ENCODE measurements at places on chromosomes 3 and 15.

- no peak for DNase-seq
These were observed 25.5 kb downstream of the RFT1 start for GRCh38 chr3:53104762-53105161.

DNA sequence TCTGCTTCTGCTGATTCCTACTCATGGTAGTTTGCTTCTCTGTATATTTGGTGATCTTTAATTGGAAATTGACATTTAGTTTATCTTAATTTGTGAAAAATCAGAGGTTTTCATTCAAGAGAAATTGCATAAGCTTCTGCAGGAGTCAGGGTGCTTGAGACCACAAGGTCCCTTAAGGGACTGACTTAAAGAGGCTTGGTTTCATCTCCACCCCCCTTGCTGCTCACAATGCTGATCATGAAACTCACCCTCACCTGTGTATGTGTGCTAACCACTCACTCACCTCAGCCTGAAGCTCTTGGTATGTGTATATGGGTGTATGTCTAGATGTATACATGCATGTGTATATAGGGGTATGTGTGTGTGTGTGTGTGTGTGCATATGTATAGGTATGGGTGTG lies 11.4 kb downstream of the PGPEP1L start:
- DNase-seq = no peak

- peak; percentile 17 for DNase-seq
These were observed at the start of gene SLC12A8 for GRCh38 chr3:125212509-125213363. Gene SLC12A8 (minus strand): TSS chr3:125212748. CDS start chr3:125211349, 1,399 bp downstream.

- DNase-seq = no peak
These were observed 116.1 kb upstream of the P2RY1 start for GRCh38 chr3:152718810-152719209.

- DNase-seq = no peak
These were observed 31.3 kb downstream of the ADAMTS9 start for GRCh38 chr3:64656544-64656943.

- no peak for DNase-seq
These were observed 602.6 kb downstream of the PYDC2 start for GRCh38 chr3:192063570-192063969.

GRCh38 chr3:12394569-12395271 lies 89.6 kb upstream of the TSEN2 start:
- no peak for DNase-seq

DNA sequence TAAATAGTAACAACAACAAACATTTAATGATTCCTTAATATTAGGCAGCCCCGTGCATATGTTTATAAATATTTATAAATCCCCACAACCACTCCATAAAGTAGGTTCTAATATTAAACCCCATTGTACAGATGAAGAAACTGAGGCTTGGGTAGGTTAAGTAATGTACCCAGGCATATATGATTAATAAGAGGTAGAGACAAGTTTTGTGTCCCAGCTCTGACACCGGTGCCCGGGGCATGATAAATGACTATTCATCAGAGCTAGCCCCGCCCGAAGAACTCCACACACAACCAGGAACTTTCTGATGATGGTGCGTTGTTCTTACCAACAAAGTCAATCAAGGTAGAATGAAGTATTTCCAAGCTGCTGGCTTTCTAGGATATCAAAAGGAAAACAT lies 19.4 kb downstream of the CDCP1 start:
- no peak for DNase-seq

DNA sequence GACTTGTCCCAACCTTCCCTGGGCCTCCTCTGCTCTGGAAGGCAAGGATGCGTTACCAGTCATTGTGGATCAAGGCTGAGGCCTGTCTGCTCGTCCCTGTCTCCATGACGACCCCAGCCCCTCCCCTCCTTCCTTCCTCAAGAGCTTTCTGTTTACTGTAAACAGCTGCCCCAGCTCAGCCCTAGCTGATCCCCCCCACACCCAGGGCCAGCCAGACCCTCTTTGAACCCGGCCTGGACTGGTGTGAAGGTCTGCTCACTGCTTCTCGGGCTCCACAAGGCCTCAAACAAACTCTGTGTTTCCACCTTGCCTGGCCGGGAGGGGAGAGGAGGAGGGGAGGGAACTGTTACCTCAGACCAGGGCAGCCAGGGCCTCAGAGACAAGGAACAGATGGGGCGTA lies 16.9 kb downstream of the VPS18 start:
- DNase-seq = no peak

DNA sequence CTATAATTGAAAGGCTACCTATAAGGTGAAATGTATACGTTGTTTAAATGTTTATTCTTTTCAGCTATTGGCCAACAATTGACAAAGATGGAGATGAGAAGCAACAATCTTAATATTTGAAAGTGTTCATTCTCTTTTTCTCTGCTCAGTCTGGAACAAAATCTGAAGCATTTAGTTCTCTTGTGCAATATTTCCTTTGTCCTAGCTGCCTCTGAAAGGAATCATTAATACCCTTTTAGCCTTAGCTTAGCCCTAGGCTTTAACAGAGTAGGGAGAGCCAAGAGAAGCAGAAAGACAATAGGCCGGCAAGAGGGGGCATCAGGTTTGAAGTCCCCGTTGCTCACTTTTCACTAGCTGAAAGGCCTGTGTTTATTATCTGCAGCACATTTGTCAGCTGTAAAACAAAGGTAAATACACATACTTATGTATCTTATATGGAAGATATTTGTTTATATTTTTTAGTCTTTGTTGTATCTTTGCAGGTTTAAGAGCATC lies 422.5 kb upstream of the SEMA6D start:
- no peak for DNase-seq

GRCh38 chr15:78616506-78616905 lies 4.3 kb downstream of the CHRNA3 start:
- no peak for DNase-seq

DNA sequence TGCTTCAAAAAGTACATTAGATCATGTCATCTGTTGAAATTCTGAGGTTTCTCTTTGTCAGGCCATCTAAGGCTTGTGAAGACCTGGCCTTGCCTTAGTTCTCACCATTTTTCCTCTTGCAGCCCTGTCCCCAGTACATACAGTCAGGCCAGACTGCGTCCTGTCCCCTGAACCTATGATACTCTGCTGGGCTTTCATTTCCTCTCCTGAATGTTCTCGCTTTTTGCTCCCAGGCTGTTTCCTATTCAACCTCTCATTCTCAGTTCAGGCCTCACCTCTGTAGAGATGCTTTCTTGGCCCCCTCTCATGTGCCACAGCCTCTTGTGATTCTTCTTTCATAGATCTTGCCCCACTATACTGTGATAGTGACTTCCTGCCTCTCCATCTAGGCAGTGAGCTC lies 648.8 kb upstream of the KCNMB2 start:
- DNase-seq = no peak

GRCh38 chr15:35630532-35630931 lies 84.6 kb upstream of the DPH6 start:
- no peak for DNase-seq

DNA sequence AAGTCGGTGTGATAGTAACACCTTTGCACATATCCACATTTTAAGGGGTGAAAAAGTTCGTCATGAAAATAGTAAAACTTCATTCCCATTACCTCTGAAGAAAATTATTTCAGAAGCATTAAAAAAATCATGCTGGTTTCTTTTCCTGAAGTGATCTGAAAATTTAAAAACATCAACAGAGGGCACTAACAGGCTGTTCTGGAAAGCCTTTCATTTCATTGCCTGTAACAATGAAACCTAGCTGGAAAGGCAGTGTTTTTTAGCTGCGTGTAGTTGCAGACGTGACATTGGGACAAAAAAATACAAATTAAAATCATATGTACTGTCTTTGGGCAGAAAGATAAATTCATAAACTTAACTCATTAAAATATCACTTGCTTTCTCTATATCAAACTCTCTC lies 993.8 kb downstream of the GBE1 start:
- no peak for DNase-seq

DNA sequence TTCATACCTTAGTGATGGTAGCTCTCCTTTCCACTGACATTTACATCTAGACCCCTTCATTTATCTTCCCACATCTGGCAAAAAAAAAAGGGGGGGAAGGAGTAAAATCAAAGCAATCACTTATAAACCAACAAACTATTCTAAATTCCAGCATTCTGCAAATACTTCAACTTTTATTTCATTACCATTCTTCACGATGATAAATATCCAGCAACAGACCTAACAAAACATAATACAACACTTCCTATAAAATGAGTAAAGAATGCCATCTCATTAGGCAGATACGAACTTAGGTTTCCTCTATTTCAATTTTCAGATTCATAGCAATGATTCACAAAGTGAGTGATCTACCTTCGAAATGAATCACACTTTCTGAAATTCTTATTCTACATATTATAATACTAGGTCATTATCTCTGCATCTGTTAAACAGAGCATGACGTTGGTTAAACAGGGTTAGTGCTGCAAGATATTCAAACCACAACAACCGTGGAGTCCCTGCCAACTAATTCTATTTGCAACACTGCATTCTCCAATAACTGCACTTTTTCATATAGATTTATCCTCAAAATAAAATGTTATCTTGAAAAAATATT lies at the start of gene LRRFIP2:
Gene LRRFIP2 (minus strand): TSS at position 51 of the 595 bp plus-strand sequence. CDS start 25,599 bp downstream, outside the sequence.
- no peak for DNase-seq

- DNase-seq = no peak
These were observed 104.0 kb downstream of the NR1I2 start for GRCh38 chr3:119885746-119886530.

GRCh38 chr3:110405830-110406585 lies 665.6 kb upstream of the NECTIN3 start:
- DNase-seq = no peak

Data from activated naive CD4-positive, alpha-beta T cell treated with anti-CD3 and anti-CD28 coated beads, Interleukin-2, amount 50 U/mL, for 16 hours (primary cell).